Left lobe of liver (tissue), 2 donors: ENCODE measurements at places on chromosomes 6 and 20. TPM values are rescaled to one million over a fixed set of nuclear protein-coding genes. Genes with fewer than 3 reads are reported as not detected.

DNA sequence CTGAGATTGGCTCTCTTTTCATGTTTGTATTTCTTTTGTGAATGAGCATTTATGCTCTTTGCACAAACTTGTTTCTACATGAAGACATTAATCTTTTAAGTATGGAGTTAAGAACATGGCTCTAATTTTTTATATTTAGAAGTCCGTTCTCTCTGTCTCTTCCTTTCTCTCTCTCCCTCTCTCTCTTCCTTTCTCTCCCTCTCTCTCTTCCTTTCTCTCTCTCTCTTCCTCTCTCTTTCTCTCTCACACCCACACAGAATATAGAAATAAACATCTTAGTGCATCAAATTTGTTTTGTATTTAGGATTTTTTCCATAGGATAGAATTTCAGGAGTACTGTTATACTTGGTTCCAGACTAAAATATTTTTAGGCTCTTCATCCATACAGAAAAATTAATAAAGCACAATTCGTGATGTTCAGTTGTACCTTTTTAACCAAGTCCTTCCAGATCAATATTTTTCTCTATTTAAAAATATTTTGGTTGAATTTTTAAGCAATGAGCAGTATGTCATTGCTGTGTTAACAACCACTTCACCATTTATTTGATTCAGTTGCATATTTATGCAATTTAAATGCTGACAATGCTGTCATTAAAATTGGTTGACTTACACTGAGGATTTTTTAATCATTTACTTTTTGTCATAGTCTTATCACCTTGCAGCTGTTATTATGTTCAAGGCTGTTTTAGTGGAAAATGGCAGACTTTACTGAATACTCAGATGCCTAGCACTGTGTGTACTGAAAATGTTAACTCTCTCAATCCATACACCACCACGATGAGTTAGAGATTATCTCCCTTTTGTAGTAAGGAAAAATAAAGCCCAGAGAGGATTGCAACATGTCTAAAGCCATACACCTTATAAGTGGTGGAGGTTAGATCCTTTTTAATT, 112.4 kb upstream of the MAP7 start:
- DNase-seq = no peak

DNA sequence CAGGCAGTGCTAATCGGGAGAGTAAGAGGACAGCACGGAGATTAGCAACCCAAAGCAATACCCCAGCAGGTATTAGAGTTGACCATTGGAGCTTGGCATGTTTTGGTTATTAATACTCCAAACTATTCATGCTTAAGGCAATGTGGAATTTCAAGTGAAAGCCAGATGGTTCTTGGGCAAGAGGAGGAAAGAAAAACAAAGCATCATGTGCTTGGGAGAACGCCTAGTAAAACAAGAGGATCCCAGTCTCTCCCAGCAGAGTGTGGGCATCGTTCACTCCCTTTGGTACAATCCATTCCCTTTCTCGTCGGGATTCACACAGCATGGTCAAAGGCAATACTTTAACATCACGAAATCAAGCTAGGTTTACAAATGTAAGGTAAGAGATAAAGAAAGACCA, 349.8 kb downstream of the PRKN start:
- peak; percentile 53 for DNase-seq

DNA sequence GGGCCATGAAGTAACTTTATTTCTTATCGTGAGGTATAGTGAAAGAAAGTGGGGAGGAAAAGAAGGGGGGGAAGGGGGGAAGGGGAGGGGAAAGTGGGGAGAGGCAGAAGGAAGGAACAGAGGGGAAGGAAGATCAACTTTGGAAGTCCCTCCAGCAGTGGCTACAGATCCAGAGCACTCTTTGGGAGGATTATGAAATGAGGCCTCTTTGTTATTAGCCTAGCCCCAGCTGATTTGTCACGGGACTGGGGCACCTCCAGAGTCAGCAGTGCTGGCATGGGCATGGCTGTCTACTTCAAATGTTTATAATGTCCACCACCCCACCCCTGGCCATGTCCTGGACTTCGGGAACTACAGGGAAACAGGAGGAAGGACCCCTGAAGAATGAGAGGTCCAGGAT, 7.6 kb downstream of the MOCS1 start:
- DNase-seq = no peak

DNA sequence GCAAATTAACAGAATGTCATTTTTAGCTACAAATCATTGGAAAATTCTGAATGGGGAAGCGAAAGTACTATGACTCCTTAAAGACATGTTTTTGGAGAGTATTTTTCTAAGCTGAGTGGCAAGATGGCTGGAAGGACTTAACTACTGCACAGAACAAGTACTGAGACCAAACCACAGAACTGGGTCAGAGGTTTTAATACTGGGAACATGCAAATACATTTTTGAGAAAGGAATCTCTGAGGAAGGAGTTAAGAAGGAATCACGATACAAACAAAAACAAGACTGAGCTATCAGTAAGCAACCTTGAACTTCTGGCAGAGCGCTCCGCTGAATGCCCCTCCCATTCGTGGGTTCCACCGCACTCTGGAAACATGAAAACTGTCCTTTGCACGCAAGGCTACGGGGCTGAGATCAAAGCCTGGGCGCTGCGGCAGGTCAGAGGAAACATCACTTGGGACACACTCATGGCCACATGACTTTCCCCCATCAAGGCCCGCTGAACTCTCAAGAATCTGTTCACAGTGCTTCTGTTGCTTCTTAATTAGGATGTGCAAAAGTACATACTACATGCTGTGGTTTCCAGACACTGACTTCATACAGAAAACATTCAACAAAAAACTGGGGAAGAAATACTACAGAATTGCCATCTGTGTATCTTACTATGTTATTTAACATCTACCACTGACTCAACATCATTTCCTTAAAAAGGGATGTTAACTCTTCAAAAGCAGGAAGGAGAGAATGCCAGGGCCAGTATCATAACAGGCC, 27.8 kb downstream of the SLC23A2 start:
- peak; percentile 91 for DNase-seq

EYA2 gene
- 1.6 TPM for total RNA-seq

- DNase-seq = no peak
Observed at GRCh38 chr6:39367700-39368099, 45.2 kb upstream of the KCNK16 start.

ERVFRD-1 gene
- total RNA-seq = 0.08 TPM

KHDC1L gene
- total RNA-seq = not detected

NRSN1 gene
- not detected for total RNA-seq

GOPC gene
- total RNA-seq = 8.4 TPM

GRCh38 chr20:1735417-1736089, 78.0 kb upstream of the SIRPG start:
- DNase-seq = no peak

FAM217A gene
- not detected for total RNA-seq

GRCh38 chr20:38024496-38024895, 8.8 kb downstream of the TTI1 start:
- no peak for DNase-seq

DNA sequence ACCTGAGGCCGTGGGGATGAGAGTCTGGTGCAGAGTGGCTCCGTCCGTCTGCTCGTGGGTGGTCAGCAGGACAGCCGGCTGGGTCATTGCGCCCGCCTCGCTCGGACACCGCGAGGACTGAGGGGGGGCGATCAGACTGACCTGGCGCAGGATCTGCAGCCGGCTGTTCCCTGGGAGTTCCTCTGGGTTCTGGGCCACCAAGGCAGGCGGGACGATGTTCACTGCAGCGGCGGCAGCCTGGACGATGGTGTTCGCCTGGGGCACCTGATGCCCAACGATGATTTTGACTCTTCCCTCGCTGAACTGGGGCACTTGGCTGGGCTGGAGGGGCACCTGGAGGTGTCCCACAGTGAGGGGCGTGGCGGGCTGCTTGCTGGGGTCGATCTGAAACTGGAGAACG, 39.2 kb downstream of the ZFP64 start:
- DNase-seq = no peak

DNA sequence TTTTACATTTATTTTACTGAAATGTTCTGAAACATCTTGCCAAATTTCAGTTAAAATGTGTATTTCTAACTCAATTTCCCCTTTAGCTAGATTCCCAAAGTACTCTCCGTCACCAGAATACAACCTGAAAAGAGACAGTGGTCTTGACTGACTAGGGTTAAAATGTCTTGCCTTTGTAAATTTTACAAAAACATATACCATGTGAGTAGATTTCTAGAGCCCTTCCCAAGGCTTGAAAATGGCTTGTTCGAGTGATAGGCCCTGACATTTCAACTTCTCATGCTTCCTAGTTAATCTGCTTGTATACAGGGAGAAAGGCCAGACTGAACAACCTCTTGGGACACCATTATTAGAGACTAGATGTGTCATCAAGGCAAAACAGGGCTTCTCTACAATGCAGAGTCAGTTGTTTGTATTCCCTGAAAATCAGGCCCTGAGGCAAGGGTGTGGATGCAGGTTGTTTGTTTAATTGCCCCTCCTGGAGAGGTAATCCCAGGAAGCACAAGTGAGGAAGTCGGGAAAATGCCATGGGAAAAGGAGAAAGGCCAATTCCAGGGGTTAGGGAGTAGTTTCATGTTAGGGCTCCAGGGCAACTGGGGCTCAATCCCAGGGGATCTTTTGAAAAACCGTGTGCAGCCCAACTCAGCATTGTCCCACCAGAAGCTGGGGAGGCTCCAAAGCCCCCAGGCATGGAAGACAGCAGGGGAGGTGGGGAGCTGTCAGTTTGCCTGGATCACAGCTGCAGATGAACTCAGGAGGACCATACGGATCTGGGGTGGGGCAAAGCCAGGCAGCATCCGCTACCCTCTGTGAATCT, 11.6 kb upstream of the TFB1M start:
- no peak for DNase-seq

WASF1 gene
- 3.7 TPM for total RNA-seq

TREM1 gene
- 0.25 TPM for total RNA-seq

DNA sequence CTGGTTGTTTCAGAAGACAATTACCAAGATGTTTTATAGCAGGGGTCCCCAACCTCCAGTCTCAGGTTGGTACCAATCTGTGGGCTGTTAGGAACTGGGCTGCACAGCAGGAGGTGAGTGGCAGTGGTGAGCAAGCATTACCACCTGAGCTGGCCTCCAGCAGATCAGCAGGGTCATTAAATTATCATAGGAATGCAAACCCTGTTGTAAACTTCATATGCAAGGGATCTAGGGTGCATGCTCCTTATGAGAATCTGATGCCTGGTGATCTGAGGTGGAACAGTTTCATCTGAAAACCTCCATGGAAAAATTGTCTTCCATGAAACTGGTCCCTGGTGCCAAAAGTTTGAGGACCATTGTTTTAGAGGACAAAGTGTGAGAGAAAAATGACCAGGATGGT, 240.6 kb downstream of the GRM1 start:
- no peak for DNase-seq

DNA sequence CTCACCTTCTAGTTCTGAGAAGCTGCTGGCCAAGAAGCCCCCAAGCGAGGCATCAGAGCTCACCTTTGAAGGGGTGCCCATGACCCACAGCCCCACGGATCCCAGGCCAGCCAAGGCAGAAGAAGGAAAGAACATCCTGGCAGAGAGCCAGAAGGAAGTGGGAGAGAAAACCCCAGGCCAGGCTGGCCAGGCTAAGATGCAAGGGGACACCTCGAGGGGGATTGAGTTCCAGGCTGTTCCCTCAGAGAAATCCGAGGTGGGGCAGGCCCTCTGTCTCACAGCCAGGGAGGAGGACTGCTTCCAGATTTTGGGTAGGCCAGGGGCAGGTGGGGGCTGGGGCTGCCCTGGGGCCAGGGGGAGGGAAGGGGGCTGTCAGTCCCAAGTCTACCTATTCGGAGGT, 2.3 kb downstream of the MYLK2 start:
- no peak for DNase-seq

- DNase-seq = no peak
Observed at GRCh38 chr6:168528474-168529095, 87.6 kb downstream of the SMOC2 start.

PDCD2 gene
- 22.2 TPM for total RNA-seq

- DNase-seq = no peak
Observed at GRCh38 chr6:82467338-82467737, 103.7 kb downstream of the TPBG start.

DNA sequence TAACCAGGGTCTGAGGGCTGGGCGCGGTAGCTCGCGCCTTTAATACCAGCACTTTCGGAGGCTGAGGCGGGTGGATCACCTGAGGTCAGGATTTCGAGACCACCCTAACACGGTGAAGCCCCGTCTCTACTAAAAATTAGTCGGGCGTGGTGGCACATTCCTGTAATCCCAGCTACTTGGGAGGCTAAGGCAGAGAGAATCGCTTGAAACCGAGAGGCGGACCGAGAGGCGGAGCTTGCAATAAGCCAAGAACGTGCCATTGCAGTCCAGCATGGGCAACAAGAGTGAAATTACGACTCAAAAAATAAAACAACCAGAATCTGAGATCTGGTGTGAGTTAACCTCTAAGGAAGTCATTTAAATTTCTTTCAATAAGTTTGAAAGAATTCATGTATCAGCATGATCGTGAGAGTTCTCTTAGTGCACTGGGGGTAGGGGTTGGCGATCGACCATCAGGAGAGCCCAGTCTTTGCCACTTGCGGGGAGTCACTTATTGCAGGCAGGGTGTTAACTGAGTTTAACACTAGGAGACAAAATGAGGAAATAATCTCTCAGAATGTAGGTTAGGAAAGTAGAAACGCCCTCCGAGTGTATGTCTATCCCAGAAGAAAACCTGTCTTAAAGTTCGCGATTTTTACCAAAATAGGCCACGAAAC, 206.5 kb upstream of the ZNF184 start:
- DNase-seq = no peak

MYLK2 gene
- total RNA-seq = not detected

DNA sequence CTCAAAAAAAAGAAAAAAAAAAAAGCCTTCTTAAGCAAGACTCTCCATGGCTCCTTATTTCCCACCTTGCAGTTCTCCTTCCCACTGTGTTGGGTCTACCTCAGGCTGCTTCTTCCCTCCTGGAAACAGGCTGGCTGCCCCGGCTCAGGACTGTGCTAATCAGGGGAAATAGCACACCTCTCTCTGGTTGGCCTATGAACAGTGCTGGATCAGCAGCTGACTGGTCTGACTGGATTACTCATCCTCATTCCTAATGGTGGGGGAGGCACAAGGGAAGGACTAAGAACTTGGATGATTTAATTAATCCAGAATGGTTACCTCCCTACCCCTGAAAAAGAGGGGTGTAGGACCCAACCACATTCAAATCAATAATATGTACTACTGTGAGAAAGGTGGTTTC, 3.9 kb upstream of the SRSF3 start:
- DNase-seq = peak; percentile 40

HS3ST5 gene
- not detected for total RNA-seq
